ENCODE measurements at places on chromosomes 2 and 18.
A peak's percentile ranks its signal among the peaks of the same experiment; 100 is the strongest.

GRCh38 chr2:229635371-229635680 lies 79.0 kb downstream of the DNER start:
- DNase-seq = no peak

DNA sequence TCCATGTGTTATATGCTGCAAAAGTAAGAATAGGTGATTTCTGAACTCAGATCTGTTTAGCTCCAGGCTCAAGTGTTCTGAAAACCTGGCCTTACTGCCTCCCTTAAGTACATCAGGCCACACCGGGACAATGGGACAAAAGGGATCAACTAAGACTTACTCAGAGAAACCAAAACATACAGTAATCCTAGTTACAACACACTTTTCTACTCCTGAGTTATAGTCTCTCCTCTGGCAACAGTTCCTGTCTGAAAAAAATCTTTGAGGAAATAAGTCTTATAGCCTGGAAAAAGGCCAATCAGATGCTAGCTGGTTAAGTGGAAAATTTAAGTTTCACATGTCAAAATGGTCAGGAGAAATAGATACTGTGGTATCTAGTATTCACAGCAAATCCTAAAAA lies 5.6 kb downstream of the METTL5 start:
- DNase-seq = no peak

DNA sequence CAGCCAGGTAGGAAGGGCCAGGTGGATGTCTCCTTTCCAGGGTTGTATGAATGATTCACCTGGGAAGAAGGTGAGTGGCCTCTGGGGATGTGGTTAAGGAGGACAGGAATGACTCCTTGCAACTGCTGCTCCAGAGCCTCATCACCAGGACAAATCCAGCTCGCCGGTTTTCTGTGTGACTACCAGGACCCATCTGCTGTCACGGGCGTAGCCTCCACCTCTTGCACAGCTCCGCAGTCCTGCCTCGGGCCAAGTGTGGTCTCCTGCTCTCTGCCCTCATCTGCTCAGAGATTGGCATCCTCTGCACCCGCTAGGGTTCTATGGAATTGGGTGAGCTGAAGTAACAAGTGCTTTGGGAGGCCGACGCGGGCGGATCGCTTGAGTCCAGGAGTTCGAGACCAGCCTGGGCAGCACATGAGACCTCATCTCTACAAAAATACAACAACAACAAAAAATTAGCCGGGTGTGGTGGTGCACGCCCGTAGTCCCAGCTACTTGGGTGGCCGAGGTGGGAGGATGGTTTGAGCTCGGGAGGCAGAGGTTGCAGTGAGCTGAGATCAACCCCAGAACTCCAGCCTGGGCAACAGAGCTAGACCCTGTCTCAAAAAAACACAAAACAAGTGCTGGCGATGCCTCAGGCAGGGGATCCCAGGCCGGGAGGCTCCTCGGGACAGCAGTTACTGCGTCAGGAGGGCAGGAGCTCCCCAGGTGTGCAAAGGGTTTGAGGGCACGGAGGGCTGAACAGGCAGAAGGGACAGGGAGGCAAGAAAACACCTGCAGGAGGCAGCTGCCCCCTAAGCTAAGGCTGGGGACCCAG lies 831 bp upstream of the D2HGDH start:
- no peak for DNase-seq

DNA sequence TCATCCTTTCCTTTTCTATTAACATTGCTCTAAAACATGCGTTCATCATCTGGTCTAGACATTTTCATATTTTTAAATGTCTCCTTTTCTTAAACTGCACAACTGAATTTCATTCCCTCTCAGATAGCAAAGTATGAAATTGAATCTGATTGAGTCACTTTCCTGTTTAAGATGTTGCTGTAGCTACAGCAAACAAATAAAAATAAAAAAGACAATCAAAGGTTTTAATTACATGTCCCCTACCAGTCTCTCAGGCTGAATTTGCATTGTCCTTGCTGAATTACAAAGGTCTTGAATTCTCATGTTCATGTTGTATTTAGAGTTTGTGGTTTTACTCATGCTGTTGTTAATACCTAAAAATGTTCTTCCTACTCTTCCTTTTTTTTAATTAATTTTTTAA lies 537.9 kb upstream of the LRATD1 start:
- DNase-seq = peak; percentile 73

GRCh38 chr2:173165443-173166238 lies 90.0 kb downstream of the MAP3K20 start:
- no peak for DNase-seq

- no peak for DNase-seq
Measured at GRCh38 chr2:46891956-46892553, 23.6 kb downstream of the MCFD2 start.

DNA sequence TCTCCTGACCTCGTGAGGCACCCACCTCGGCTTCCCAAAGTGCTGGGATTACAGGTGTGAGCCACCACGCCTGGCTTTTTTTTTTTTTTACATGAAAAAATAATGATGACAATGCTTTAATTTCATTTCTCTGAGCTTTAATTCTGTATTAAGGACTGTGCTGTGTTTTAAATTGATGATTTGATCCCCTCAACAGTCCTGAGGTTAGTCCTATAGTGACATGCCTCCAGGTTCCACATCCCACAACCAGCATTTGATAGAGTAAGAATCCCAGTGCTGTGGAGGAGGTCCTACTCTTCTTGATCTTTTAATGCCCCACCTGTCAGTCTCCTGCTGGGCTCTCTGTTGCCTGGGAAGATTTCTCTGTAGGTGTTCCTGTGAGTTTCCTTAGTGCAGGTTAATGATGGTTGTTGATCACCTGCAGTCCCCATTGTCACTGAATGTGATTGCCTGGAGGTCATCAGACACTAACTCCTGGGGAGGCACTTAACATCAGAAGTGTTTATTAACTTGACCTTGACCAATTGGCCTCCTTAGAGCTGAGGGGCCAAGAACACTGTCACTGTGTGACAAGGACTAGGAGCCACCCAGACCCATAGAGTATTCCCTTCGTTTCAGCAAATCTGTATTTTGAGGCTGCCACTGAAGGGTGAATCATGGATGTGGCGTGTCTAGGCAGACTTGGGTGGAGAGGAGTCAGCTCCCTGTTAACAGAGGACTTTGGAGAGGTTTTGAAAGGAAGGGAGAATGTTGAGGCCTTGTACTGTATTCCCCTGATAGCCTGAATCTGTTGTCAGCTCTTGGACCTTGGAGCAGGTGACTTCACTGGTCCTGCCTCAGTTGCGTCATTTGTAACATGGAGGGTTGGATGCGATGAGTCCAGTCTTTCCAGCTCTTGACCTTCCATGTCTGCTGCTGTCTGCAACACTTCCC lies 11.5 kb downstream of the ASAP2 start:
- DNase-seq = no peak

GRCh38 chr2:232611559-232612218 lies 21.7 kb upstream of the EFHD1 start:
- DNase-seq = no peak

GRCh38 chr2:190927301-190927700 lies 46.7 kb downstream of the GLS start:
- no peak for DNase-seq

GRCh38 chr2:217833439-217833838 lies 169.4 kb downstream of the TNS1 start:
- DNase-seq = no peak

DNA sequence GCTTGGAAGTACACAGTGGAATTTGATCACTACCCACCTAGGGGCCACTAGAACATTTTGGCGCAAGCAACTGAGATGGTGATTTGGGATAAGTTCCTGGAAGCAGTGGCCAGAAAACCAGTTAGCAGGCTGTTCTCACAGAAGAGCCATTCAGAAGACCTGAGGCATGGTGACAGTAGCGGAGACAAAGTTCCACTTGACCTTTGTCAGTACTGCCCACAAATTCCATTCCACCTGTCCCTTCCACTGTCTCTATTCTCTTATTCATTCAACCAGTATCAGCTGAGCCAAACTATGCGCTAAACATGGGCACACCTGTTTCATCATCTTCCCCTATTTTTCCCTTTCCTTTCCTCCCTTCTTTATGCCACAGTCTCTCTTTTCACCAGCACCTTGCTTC lies 59.2 kb upstream of the PPP1CB start:
- DNase-seq = no peak

- no peak for DNase-seq
Measured at GRCh38 chr18:75339936-75340605, 87.4 kb downstream of the SMIM21 start.

DNA sequence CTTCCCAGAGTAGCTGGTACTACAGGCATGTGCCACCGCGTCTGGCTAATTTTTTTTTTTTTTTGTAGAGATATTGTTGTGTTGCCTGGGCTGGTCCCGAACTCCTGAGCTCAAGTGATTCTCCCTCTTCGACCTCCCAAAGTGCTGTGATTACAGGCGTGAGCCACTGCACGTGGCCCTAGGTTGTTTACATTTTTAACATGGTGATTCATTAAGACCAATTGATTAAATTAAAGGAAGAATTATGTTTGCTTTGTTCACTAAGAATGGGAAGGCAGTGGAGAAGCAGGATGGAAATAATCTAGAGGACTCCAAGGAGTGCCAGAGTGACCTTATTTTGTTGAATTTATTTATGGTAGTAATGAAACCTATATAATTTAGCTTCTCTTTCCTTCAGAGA lies 7.5 kb downstream of the LCLAT1 start:
- DNase-seq = no peak

GRCh38 chr18:42530276-42530675 lies 575.2 kb downstream of the PIK3C3 start:
- no peak for DNase-seq

DNA sequence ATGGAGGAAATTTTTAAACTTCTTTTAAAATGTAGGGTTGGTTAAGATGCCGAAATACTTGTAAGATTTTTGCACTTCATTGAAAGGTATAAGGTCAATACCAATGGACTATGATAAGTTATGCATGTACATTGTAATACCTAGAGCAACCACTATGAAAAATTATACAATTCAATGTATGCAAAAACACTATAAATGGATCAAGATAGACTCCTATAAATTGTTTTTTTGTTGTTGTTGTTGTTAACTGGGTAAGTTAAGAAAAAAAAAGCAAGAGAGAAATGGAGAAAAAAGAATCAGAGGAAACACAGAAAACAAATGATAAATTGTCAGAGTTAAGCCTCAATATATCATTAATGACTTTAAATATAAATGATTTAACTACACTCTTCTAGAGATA lies 421.2 kb downstream of the TMEM182 start:
- no peak for DNase-seq

- no peak for DNase-seq
Measured at GRCh38 chr2:84823788-84824187, 57.1 kb downstream of the TRABD2A start.

- DNase-seq = no peak
Measured at GRCh38 chr2:39386064-39386463, 51.0 kb downstream of the MAP4K3 start.

DNA sequence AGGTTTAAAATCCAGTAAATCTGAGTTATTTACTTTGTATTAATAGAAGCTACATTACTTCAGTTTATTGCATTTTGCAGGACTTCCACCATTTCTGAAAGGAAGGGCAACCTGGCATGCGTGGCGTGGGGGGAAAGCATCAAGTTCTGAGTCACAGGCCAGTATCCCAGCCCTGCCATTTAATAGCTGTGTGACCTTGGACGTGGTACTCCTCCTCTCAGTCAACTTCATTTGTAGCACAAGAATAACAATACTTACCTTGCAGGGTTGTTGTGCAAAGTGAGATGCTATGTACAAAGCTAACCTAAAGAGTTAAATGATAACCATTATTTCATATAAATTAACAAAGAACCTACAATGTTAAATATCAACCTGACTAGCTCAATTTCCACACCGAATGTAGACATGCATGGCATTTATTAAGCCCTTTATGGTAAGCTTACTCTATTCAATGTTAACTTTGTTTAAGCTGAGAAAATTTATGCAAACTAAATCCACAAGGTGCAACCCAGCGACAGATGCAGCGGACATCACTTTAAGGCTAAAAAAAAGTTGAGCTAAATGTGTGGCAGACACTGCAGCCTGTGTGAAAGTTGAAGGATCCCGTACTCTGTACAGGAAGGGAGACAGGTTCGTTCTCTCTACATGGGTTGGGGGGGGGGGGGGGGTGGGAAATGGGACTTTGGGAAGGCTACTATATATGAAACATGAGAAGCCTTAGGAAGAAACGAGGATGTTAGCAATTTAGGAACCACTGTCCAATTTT lies 17.2 kb upstream of the STPG4 start:
- DNase-seq = no peak

DNA sequence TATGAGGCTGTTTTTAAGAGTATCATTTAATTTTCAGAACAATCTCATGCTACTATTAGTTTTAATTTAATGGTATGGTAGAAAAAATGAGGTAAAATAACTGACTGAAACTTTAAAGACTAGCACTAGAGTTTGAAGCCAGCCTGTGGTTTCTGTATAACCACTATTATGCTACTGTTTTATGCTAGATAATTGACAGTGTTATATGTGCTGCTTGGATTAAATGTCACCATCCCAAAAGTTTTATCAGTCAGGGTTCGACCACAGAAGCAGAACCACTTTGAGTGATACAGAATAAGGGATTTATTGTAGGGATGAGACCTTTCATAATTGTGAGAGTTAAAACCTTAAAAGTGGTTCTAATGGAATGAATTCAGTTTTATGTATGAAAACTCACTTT lies 271.6 kb downstream of the PTGR3 start:
- DNase-seq = no peak

GRCh38 chr18:965921-966758 lies 61.5 kb downstream of the ADCYAP1 start:
- no peak for DNase-seq

GRCh38 chr18:31720867-31721266 lies 36.5 kb upstream of the B4GALT6 start:
- DNase-seq = no peak

DNA sequence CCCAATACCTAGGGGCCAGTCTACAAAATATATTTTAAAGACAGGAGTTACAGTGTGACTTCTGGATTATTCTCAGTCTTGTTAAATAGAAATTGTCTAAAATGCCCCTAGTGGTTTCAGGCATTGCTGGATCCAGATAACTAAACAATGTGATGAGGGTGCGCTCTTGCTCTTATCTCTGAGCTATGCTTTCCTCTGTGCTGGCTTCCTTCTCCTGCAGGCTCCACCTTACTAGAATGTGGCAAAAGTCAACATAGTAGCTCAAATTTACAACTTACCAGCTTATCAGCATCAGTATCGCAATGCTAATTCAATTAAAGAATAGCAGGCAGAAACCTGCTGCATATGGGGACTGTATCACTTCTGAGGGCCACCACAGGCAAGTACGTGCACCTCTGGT lies 61.3 kb upstream of the RNU4ATAC start:
- no peak for DNase-seq

- peak; percentile 19 for DNase-seq
Measured at GRCh38 chr2:206556357-206556949, 85.8 kb upstream of the FAM237A start.

- no peak for DNase-seq
Measured at GRCh38 chr2:227351639-227352038, 26.6 kb downstream of the MFF start.

GRCh38 chr2:75571730-75572430 lies 11.1 kb upstream of the EVA1A start:
- no peak for DNase-seq

GRCh38 chr2:200443376-200443775 lies 66.5 kb downstream of the KCTD18 start:
- no peak for DNase-seq

GRCh38 chr2:212912445-212913103 lies 238.8 kb downstream of the IKZF2 start:
- DNase-seq = peak; percentile 53

- DNase-seq = no peak
Measured at GRCh38 chr2:198701481-198701880, 756.3 kb downstream of the SATB2 start.

- no peak for DNase-seq
Measured at GRCh38 chr2:186093174-186093573, 354.6 kb downstream of the FSIP2 start.
